ENCODE measurements at places on chromosomes 7 and 10. TPM values are rescaled to one million over a fixed set of nuclear protein-coding genes. Genes with fewer than 3 reads are reported as not detected.

DNA sequence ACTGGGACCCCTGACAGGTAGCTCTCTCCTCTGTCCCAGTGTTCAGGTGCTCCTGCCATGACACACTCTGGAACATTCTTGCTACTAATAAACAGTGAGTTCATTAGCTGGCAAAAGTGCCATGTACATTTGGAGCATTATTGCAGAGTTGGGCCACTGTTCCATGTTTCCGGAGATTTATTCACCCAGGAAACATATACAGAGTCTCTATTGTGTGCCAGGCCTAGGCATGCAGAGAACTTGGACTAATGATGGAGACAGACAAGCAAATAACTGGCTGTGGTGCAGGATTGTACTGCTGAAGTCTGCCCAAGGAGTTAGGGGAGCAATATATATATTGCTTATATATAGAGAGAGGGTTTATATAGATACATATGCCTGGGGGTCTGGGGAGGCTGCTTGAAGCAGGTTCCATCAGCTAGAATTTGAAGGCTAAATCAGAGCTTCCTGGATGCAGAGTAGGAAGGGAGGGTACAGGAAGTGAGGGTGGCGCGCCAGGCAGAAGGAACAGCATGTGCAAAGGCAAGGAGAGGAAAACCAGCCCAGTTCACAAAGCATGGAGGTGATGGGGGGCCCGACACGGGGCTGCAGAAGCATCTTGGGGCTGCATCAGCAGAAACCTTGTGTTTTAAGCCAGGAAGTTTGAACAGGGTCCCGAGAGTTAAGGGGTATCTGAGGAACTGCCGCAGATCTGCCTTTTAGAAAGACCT lies 22.7 kb upstream of the EEPD1 start:
- no peak for DNase-seq

DNA sequence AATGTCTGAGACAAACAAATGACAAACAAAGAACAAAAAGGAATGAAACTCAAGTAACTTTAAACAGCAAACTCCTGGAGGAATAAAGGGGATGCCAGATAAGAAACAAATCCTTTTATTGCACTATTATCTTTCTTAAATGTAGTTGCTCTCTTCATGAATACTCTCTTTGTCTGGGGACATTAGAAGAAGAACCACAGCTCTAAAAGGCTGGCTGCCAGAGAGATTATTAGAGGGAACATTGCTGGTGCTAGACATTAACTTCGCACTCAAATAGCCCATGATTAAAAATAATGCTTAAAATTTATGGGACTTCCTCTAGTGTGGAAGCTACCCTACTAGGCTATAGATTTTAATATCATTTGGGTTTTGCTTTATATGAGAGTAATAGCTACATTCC lies 1330.4 kb downstream of the XPNPEP1 start:
- DNase-seq: no peak

- no peak for DNase-seq
Measured at GRCh38 chr7:84144935-84145334, 49.7 kb downstream of the SEMA3A start.

DNA sequence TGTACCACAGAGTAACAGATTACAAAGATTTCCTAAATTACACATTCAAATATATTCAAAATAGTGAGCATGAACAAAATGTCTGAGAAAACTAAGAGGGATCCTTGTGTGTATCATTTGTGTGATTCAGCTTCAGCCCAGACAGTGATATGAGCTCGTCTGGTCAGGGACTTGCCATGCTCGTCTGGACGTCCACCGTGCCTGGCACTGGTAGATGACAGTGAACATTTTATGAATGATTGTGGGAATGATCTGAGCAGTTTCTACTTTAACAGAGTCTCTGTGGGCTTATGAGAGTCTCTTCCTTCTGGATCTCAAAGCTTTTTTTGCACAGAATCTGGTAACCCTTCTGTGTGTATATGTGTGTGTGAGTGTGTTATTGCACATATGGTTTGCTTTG lies 34.2 kb upstream of the ANKRD2 start:
- peak; percentile 40 for DNase-seq

DNA sequence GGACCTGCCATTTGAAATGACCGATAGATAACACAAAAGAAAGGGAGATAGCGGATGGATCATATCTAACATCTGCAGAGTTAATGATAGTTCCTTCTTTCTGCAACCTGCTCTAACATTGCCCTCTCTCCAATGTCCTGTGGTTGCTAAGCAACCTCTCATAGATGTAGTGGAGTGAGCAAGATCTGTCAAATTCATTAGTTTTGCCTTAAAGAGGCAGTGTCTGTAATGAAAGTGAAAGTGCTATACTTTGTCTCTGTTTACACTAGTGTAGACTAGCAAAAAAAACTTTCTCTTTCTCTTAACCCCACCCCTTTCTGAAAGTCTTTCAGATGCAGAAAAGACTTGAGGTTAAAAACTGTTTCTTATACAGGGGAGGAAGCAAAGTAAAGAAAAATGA lies 1196.9 kb downstream of the SORCS3 start:
- DNase-seq: no peak

DNA sequence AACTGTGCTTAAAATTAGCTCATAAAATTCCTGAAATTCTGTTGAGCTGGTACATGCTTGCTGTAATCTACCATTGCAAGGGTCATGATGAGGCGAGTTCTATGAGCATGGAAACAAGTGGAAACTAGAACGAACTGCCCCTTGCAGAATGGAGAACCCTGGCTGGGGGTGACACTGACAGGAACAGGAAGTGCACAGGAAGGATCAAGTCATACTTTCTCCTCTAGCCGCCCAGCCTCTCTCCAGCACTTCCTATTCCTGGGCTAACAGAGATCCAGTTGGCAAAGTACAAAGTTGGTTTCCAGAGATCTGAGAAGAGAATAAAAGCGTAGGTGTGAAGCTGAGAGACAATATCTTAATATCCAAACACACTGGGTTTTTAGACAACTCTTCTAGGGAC lies 414.2 kb upstream of the PODXL start:
- DNase-seq: no peak

PON1 gene
- not detected for total RNA-seq

C10orf105 gene
- not detected for total RNA-seq

DENND11 gene
- 5.6 TPM for total RNA-seq

SLC18A3 gene
- total RNA-seq: under 0.01 TPM
